Uterus (tissue), 4 donors: ENCODE measurements at places on chromosomes 3 and 15. TPM values are rescaled to one million over a fixed set of nuclear protein-coding genes. Genes with fewer than 3 reads are reported as not detected.

GRCh38 chr3:61181874-61182273, 69.4 kb downstream of the FHIT start:
- H3K4me3 ChIP-seq = no peak overlapping the region
- DNase-seq = no peak
- no peaks in the 10 kb centered on the region for H3K4me1 ChIP-seq

The TMOD3 gene
- total RNA-seq = 10.5 TPM

GRCh38 chr15:58517682-58518525, 86.1 kb downstream of the LIPC start:
- H3K4me1 ChIP-seq = no peaks in the 10 kb centered on the region
- H3K27ac ChIP-seq = no peak overlapping the region
- no peak overlapping the region for H3K4me3 ChIP-seq
- DNase-seq = no peak
- no peaks in the 10 kb centered on the region for H3K36me3 ChIP-seq

DNA sequence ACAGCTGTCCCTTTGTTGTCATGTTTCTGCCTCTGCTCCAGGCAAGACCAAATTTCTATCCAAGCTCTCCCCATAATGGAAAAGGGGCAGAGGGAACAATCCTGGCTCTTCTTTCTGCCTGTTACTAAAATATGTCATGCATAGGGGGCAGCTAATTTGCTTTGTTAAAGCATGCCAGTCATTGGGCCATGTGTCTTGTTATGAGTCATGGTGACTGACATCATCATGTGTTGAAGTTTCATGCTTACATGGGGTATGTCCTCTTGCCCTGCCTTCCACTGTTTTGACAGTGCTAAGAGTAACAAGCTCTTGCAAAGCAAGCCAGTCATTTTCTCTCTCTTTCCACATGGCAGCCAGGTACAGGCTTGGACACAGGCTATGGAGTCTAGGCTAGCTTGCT, 268.9 kb downstream of the GABRB3 start:
- no peaks in the 10 kb centered on the region for H3K27me3 ChIP-seq
- H3K27ac ChIP-seq = no peak overlapping the region
- no peaks in the 10 kb centered on the region for H3K4me1 ChIP-seq
- no peak overlapping the region for H3K4me3 ChIP-seq
- no peak for DNase-seq
- no peaks in the 10 kb centered on the region for H3K36me3 ChIP-seq

DNA sequence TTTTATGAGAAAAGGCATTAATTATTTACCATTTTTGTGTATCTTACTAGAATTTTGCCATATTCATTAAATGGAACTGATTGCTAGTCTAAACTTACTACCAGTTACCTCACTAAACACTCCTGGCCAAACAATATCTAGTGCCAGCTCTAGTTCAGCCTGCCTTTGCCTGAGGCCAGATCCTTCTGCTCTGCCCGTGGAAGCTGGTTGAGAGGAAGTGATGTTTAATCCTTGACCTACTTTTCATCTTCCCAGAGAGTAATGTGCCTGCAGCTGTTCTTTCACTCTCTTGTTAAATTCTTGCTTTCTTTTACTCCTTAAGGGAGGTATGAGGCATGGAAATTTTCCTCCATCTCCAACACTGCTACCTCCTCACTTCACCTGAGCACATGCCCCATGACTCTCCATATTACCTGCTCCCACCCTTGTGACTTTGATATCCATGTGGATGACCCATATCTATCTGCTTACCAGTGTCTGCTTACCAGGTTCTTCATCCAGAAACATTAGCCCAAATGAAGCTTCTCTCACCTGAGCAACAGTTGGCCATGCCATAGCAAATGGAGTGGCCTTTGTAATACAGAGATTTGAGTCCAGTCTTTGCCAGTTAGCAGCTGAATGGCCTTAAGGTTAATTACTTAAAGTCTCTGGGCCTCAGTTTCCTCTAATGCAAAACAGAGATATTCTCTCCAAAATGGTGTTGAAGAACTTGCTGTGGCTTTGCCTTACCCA, 53.4 kb downstream of the UBE2E1 start:
- DNase-seq = no peak
- H3K36me3 ChIP-seq = no peaks in the 10 kb centered on the region
- H3K4me3 ChIP-seq = no peak overlapping the region
- H3K27ac ChIP-seq = no peak overlapping the region
- no peaks in the 10 kb centered on the region for H3K27me3 ChIP-seq
- H3K4me1 ChIP-seq = no peaks in the 10 kb centered on the region

DNA sequence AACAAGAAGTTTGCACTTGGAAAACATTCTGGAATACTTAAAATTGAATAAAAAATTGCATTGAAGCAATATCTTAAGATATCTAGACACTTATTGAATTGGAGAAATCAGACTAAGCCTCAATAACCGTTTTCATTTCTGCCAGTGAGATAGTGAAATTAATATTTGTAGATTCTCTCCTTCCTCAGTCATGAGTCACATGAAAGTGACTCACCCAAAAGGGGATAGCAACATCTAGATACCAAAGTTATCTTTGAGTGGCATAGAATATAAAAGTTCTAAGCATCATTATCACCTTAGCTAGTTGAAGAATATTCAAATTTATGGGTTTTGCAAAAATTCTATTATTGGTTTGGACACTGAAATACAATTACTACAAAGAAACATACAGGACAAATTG, 614.8 kb upstream of the ZNF717 start:
- no peak for DNase-seq
- H3K4me3 ChIP-seq = no peak overlapping the region
- no peaks in the 10 kb centered on the region for H3K4me1 ChIP-seq
- no peak overlapping the region for H3K27ac ChIP-seq
- no peaks in the 10 kb centered on the region for H3K27me3 ChIP-seq

DNA sequence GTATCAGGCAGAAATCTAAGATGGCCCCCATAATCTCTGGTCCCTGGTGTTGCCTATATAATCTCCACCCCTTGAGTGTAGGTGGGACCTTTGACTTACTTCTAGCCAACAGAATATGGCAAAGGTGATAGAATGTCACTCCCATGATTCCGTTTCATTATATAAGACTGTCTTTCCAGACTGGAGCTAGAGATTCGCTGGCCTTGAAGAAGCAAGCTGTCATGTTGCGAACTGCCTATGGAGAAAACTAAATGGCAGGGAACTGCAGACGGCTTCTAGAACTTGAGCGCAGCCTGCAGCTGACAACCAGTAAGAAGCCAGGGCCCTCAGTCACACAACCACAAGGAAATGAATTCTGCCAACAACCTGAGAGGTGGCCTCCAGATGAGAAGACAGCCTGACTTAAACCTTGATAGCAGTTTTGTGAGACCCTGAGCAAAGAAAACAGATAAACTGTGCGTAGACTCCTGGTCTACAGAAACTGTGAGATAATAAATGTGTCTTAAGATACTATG, 2.2 kb upstream of the KPNA1 start:
- H3K4me1 ChIP-seq = peaks cover 5% of the 10 kb centered on the region
- no peak overlapping the region for H3K4me3 ChIP-seq
- no peak for DNase-seq
- no peaks in the 10 kb centered on the region for H3K27me3 ChIP-seq

GRCh38 chr3:16668776-16669545, 63.7 kb upstream of the DAZL start:
- no peak overlapping the region for H3K4me3 ChIP-seq
- no peaks in the 10 kb centered on the region for H3K27me3 ChIP-seq
- no peak for DNase-seq
- no peak overlapping the region for H3K27ac ChIP-seq
- no peaks in the 10 kb centered on the region for H3K36me3 ChIP-seq

The CDCP1 gene
- total RNA-seq = 5.6 TPM

DNA sequence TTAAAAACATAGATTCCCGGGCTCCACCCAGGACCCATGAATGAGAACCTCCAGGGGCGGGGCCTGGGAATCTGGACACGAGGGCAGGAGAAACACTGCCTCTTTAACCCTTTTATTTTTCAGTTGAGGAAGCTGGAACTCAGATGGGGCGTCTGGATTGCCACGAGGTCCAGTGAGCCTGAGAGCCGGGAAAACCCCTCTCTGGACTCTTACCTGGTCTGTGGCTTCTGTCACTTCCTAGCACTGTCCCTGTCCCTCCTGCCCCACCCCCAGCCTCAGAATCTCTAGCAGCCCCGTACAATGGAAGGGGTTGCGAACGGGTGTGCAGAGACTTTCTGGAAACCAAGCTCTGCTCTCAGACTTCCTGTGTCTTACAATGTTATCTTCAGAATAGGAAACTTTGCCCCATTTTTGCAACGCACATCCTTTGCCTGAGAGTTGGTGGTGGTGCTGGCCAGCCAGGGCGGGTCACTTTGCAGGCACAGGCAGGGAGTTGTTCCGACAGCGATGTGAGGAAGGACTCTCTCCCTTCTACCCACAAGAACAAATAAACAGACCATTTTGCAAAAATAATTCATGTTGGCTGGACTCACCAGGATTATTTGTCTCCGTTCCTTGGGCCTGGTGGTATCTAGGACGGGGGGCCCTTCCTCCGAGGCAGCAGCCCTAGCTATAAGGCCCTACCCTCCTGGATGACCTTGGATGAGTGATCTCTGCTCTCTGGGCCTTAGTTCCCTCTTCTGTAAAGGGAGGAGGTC, 59.1 kb downstream of the SMAD6 start:
- no peak overlapping the region for H3K4me3 ChIP-seq
- DNase-seq = no peak
- H3K4me1 ChIP-seq = peaks cover 25% of the 10 kb centered on the region

DNA sequence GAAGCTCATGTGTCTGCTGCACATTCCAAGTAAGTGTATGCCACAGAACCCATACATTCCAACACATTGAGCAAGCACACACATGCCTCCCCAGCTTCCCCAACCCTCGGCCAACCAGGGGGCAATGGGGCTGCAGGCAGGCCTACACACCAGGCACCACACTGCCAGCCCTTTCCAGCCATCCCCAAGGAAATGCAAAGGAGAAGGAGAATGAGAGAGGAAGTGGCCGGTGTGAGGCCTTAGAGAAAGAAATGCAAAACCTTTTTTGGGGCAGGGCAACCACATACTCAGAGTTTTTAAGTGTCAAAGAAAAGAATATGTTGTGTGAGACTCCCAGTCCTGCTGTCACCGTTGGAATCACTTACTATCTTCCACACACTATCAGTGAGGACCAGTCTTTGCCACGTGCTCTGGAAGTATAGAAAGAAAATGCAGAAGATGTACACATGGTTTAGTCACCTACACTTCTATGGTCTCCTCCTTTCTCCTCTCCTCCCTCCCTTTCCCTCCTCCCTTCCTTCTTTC, 11.1 kb downstream of the IGF2BP2 start:
- no peak overlapping the region for H3K4me3 ChIP-seq
- H3K27me3 ChIP-seq = peaks cover 6% of the 10 kb centered on the region
- no peaks in the 10 kb centered on the region for H3K4me1 ChIP-seq
- no peaks in the 10 kb centered on the region for H3K36me3 ChIP-seq
- no peak for DNase-seq

- H3K36me3 ChIP-seq = no peaks in the 10 kb centered on the region
- H3K27ac ChIP-seq = no peak overlapping the region
- no peak overlapping the region for H3K4me3 ChIP-seq
- no peak for DNase-seq
- H3K4me1 ChIP-seq = no peaks in the 10 kb centered on the region
Observed at GRCh38 chr3:179107617-179108016, 36.0 kb upstream of the ZMAT3 start.

DNA sequence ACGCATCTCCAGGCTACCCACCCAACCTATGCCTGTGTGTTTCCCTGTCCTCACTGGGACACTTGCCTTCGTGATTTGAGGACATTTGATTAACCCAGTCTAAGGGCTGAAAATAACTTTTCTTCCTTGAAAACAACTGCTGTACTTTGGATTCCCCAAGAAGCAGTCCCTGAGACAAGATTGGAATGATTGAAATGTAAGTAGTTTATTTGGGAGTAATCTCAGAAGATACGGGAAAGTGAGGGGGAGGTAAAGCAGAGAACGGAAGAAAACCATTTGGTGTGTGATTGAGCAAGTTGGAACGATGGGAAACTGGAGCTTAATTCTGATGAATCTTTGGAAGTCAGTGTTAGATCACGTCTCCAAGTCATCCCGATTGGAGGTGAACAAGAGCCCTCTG, 143.8 kb upstream of the LMCD1 start:
- no peak overlapping the region for H3K4me3 ChIP-seq
- no peak for DNase-seq
- H3K4me1 ChIP-seq = no peaks in the 10 kb centered on the region
- H3K27me3 ChIP-seq = no peaks in the 10 kb centered on the region

The FOXB1 gene
- total RNA-seq = not detected

DNA sequence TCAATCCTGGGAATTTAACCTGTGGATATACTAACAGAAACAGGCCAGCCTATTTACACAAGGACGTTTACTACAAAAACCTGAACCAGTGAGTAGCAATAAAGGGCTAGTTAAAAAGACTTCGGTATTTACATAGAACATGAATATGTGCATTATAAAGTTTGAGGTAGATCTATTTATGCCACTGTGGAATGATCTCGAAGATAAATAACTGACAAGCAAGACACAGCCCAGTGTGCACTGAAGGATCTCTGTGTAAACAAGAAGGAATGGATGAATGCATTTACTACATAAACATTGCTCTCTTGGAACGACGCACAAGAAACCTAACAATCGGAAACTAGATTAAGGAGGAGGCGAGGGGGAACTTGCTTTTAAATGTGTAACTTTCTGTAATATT, 132.0 kb upstream of the NSMCE3 start:
- H3K4me3 ChIP-seq = no peak overlapping the region
- no peaks in the 10 kb centered on the region for H3K27me3 ChIP-seq
- H3K27ac ChIP-seq = no peak overlapping the region
- H3K36me3 ChIP-seq = no peaks in the 10 kb centered on the region
- H3K4me1 ChIP-seq = no peaks in the 10 kb centered on the region

- no peak for DNase-seq
- H3K4me1 ChIP-seq = peaks cover 17% of the 10 kb centered on the region
- peak overlapping the region; percentile 77 for H3K4me3 ChIP-seq
- H3K36me3 ChIP-seq = no peaks in the 10 kb centered on the region
Observed at GRCh38 chr3:71062952-71063772, 520.4 kb downstream of the FOXP1 start.

GRCh38 chr15:89888214-89888804, 5.5 kb downstream of the AP3S2 start:
- H3K27ac ChIP-seq = no peak overlapping the region
- DNase-seq = no peak
- H3K4me1 ChIP-seq = no peaks in the 10 kb centered on the region
- H3K36me3 ChIP-seq = no peaks in the 10 kb centered on the region

The RASL12 gene
- 85.3 TPM for total RNA-seq

The TRIM71 gene
- not detected for total RNA-seq

DNA sequence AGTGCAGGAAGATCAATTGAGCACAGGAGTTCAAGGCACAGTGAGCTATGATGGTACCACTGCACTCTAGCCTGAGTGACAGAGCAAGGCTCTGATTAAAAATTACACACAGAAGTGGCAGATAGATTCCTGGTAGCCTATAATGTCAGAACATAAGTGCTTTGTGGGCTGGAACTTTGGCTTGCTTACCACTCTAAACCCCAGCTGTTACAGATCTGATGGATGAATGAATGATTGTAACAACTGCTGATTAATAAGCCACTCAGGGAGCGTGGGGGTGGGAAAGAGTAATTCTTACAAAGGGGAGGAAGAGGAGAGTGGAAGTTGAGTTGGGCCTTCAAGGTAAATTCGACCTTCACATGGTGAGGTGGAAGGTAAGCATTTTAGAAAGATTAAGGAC, 40.9 kb upstream of the PTPN23 start:
- H3K27ac ChIP-seq = no peak overlapping the region
- no peaks in the 10 kb centered on the region for H3K36me3 ChIP-seq
- DNase-seq = no peak
- no peaks in the 10 kb centered on the region for H3K4me1 ChIP-seq
